Peyer's patch (tissue), 4 donors: ENCODE measurements at places on chromosomes 12 and 14. TPM values are rescaled to one million over a fixed set of nuclear protein-coding genes. Genes with fewer than 3 reads are reported as not detected.

The OR4E2 gene
- total RNA-seq, result not detected

GRCh38 chr12:132533584-132533958, 43.6 kb downstream of the FBRSL1 start:
- DNase-seq, result no peak
- H3K27me3 ChIP-seq, result no peaks in the 10 kb centered on the region
- no peak overlapping the region for H3K4me3 ChIP-seq
- H3K36me3 ChIP-seq, result peaks cover 3% of the 10 kb centered on the region
- no peak overlapping the region for H3K27ac ChIP-seq

GRCh38 chr14:101128478-101129321, 225.2 kb upstream of the RTL1 start:
- DNase-seq, result peak; percentile 34
- H3K36me3 ChIP-seq, result no peaks in the 10 kb centered on the region
- H3K27ac ChIP-seq, result no peak overlapping the region
- no peaks in the 10 kb centered on the region for H3K27me3 ChIP-seq
- H3K4me1 ChIP-seq, result no peaks in the 10 kb centered on the region

DNA sequence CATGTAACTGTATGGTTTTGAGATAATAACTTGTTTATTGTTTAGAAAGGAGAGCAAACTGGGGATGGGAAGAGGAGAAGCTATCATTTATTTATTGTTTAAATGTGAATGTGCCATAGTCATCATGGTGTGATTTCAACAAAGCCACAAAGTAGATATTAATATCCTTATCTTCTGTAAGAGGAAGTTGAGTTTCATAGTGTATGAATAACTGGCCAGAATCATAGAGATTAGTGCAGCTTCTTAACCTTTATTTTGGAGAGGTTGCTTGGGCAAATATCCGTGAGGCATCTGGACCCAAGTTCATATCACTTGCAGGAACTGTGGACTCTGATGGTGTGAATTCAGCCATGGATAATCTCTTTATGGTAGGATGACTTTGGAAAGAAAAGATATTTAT, 26.8 kb upstream of the LYZ start:
- no peaks in the 10 kb centered on the region for H3K27me3 ChIP-seq
- no peak for DNase-seq
- no peaks in the 10 kb centered on the region for H3K36me3 ChIP-seq
- H3K27ac ChIP-seq, result no peak overlapping the region

The SLC6A12 gene
- total RNA-seq, result not detected

- no peak for DNase-seq
- H3K27me3 ChIP-seq, result no peaks in the 10 kb centered on the region
- no peaks in the 10 kb centered on the region for H3K36me3 ChIP-seq
- H3K27ac ChIP-seq, result no peak overlapping the region
- no peaks in the 10 kb centered on the region for H3K4me1 ChIP-seq
Observed at GRCh38 chr12:58745348-58746125, 174.8 kb downstream of the LRIG3 start.

GRCh38 chr14:35631071-35631805, 97.3 kb downstream of the INSM2 start:
- H3K4me1 ChIP-seq, result no peaks in the 10 kb centered on the region
- H3K4me3 ChIP-seq, result no peak overlapping the region
- H3K27ac ChIP-seq, result no peak overlapping the region
- peaks cover 30% of the 10 kb centered on the region for H3K36me3 ChIP-seq
- no peak for DNase-seq
- H3K27me3 ChIP-seq, result no peaks in the 10 kb centered on the region

DNA sequence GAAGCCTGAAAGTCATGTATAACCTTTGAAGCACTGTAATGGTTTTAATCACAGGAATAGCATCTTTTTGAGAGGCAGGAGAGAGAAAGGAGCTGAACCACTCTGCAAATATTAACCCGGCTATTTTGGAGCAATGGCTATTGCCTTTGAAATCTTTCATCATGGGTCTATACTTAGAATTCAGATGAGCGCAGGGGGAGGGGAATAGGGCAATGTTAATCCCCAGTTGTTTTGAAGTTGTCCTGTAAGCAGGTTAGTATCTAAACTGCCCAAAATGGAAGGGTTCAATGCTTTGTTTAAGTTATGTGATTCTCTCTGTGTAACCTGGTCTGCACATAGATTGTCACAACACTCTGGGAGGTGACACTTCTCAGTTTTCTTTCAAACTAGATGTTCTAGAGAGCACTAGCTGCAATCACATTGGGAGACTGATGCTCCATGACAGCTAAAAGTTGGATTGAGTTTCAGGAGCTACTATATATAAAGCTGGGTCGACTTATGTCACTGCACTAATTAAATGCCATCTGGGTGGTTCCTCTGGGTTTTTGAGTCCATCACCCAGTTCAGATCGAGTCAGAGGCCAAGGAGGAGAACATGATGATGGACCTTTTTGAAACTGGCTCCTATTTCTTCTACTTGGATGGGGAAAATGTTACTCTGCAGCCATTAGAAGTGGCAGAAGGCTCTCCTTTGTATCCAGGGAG, at the start of gene MYF6:
MYF6 (plus strand) TSS at position 509 of the 704 bp plus-strand sequence; CDS start at position 595, 86 bp downstream.
- no peak within 1 kb of the TSS for H3K27ac ChIP-seq
- H3K4me3 ChIP-seq, result no peak within 1 kb of the TSS
- H3K36me3 ChIP-seq, result no peaks in the 10 kb centered on the region
- no peaks in the 10 kb centered on the region for H3K27me3 ChIP-seq
- no peaks in the 10 kb centered on the region for H3K4me1 ChIP-seq
- no peak for DNase-seq

DNA sequence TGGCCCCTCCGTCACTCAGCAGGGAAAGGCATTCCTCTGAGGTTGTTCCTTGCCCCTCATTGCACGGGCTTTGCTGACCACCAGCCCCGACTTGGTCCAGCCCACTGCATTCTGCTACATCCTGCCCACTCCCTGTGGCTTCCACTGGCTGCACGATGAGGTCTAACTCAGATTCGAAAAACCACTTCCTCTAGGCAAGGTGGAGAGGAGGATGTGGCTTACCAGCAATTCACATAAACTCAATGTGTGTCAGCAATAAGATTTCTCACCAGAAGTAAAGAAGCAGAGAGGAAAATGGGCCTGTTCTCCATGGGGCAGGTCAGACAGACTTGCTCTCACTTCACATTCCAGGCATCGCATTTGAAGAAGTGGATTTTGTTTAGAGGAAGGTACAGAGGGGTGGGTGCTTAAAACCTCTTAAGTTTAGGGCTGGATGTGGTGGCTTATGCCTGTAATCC, 14.7 kb downstream of the GPR68 start:
- DNase-seq, result peak; percentile 77
- H3K4me1 ChIP-seq, result peaks cover 15% of the 10 kb centered on the region
- H3K36me3 ChIP-seq, result no peaks in the 10 kb centered on the region
- H3K27ac ChIP-seq, result peak overlapping the region; percentile 56
- H3K27me3 ChIP-seq, result no peaks in the 10 kb centered on the region
- no peak overlapping the region for H3K4me3 ChIP-seq
